ENCODE measurements at places on chromosomes 11 and 22.

- DNase-seq: no peak
These were observed 2.9 kb downstream of the ALDH3B1 start for GRCh38 chr11:68012843-68013610.

DNA sequence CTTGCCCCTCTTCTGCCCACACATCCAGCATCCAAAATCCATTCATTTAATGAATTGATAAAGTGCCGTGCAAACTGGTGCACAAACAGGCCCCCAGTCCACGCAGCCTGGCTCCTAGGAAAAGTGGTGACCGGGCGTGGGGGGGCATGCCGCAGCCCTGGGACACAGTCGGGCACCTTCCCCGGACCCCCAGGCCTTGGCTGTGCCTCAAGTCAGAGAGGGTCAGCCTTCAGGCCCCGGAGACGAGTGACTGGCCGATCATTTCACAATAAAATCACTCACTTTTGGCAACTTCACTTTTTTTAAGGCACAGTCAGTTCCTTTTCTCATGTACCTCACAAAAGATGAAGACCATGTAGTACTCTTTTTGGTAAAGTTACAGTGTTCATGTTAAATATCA, 8.0 kb downstream of the CDPF1 start:
- no peak for DNase-seq

- DNase-seq: no peak
These were observed 14.6 kb upstream of the FCHSD2 start for GRCh38 chr11:73156686-73157085.

DNA sequence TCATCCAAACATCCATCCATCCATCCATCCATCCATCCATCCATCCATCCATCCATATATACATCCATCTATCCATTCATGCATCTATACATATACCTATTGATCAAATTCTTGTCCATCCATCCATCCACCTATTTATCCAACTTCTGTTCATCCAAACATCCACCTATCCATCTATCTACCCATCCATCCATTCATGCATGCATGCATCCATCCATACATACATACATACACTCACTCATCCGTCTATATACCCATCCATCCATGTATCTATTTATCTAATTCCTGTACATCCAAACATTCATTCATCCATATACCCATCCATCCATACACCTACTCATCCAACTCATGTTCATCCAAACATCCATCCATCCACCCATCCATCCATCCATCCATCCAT, 19.3 kb upstream of the YWHAH start:
- DNase-seq: no peak

DNA sequence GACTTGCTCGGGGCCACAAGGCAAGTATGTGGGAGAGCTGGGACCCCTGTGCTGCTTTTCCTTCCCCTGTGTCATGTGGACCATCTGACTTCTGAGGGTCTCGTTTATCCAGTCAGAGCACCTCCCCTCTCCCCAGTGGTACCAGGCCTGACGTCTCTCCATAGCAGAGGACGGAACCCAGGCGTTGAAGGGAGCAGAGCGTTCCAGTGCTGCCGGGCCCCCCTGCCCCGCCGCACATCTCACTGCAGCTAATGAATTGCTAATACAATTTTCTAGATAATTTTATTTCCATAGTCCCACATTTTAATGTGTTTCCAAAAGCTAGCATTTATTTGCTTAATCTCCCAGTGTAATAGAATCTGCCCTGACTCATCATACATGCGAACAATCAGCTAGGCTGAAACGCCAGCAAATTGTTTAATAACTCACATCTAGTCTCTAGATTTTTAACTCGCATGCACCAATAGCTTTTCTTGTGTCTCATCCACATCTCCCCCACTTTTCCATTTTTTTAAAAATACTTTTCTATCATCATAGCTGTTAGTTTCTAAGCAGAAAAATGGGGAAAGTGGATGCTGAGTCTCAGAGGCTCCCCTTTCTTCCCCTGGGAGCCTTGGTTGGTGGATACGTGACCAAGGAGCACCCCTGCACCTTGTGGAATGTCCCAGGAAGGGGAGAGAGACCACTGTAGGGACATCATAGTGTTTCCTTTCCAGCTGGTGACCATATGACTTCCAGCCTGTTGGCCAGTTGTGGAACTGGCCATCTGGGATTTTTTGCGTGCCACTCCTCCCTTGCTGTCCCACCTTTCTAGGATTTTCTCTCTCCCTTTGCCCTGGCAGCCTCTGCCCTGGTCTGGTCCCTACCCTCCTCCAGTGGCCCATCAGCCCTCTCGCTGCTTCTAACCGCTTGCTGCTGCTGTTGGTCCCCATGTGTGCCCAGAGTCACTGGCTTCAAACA, 58.6 kb upstream of the NNMT start:
- no peak for DNase-seq

GRCh38 chr11:134647066-134647743, 235.2 kb upstream of the B3GAT1 start:
- DNase-seq: no peak

DNA sequence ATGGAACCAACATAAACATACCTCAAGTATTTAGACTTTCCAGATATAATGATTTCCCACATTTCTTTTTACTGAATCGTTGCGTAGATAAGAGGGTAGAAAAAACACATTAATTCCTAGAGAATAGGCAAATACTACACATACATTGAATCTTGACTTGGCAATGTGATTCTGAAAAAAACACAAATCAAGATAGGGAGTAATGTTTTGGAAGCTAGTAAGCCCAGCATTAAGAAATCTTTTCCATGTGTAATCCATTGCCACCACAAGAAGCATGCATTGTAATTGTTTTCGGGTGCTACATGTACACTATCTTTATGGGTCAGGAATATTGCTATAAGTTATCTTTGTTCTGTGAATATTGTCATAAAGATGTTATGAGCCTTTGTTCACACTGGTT, 269.8 kb upstream of the PDGFD start:
- DNase-seq: no peak

DNA sequence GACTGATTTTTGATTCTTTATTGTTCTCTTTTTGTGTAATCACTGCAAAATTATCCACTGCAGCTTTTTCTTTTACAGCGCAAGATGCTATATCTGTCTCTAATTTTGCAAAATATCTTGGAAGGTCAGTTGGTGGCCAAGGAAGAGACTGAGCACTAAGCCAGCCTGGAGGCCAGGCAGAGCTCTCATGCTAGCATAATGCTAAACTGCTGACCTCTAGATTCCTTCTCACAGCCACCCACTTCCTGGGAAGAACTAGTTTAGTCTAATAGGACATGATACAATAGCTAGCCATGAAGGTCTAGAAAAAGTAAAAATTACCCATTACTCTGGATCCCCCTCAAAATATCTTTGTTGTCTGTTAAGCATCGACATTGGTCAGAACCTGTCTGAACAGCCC, 227.2 kb upstream of the ARHGAP20 start:
- DNase-seq: no peak

GRCh38 chr11:60919320-60919719, 4.9 kb upstream of the TMEM132A start:
- no peak for DNase-seq

GRCh38 chr11:825366-826226, 2.1 kb upstream of the CRACR2B start:
- DNase-seq: no peak

GRCh38 chr11:95821640-95822039, 31.3 kb downstream of the CEP57 start:
- DNase-seq: no peak

- no peak for DNase-seq
These were observed 532.2 kb upstream of the CCDC90B start for GRCh38 chr11:83818349-83818748.

GRCh38 chr22:29313126-29313575, 2.3 kb downstream of the RASL10A start:
- no peak for DNase-seq

DNA sequence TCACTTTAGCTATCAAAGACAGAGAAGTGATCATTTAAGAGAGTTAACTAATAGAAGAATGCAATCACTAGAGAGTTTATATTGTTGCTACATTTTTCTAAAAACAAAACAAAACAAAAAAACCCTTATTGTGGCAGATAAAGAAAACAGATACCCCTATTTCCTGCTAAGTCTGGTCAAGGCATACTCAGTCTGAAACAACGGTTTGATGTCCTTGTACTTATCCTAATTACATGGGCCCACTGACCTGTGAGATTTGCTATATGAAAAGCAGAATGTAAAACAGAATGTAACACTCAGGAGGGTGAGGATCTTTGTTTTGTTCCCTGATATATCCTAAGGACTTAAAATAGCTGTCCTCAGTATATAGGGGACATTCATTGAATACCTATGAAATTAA, 24.6 kb downstream of the MAML2 start:
- DNase-seq: no peak

GRCh38 chr22:47423861-47424820, 661.7 kb downstream of the TBC1D22A start:
- no peak for DNase-seq

DNA sequence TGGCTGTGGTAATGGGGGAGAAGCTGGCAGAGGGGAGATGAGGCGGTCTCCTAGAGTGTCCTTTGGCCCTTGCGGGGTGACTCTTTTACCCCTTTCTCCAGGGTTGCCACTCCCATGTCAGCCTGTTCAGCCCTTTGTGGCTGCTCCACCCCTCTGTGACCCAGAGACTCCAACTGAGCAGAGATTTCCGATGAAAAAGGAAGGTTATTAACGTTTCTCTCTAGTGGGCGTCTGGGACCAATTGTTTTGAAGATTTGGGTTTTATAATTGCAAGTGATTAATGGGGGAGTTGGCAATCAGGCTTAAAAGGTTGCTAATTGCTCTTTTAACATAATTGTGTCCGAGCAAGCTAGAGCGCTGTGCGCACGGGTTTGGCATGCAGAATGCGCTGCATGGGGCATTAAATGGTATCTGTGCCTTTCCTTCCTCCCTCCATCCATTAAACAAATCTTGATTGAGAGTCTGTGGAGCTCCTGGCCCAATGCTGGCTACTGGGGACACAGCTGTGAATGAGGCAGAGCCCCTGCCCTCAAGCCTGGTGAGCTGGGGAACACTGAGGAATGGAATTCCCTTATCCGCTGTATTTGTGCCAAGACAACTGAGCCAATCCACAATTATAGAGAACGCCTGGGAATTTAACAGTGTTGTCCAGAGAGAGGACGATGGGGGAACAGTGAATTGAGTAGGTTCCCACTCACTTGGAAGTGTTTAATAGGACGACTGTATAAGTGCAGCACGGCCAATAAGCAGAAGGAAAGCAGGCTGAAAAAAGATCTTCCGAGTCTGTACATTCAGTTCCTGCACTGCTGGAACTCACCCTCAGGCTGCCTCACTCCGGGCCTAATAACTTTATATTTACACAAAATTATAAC, 295.9 kb downstream of the MIAT start:
- DNase-seq: no peak

DNA sequence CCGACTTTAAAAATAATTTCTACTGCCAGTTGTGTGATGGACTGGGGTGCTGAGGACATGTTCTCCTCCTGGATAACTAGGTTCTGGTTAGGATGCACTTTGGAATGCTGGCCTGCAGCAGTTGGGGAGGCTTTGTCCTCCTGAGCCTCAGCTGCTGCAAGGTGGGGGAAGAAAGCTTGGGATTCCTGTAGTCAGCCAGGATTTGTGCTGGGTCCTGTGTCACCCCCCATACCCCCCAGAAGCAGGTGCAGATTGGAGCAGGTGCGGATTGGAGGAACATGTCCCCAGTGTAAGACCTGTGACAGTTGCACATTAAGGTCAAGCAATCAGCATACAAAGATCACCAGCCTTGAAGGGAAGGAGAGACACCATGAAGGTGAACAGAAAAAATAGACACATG, 51.1 kb downstream of the MED15 start:
- DNase-seq: no peak

DNA sequence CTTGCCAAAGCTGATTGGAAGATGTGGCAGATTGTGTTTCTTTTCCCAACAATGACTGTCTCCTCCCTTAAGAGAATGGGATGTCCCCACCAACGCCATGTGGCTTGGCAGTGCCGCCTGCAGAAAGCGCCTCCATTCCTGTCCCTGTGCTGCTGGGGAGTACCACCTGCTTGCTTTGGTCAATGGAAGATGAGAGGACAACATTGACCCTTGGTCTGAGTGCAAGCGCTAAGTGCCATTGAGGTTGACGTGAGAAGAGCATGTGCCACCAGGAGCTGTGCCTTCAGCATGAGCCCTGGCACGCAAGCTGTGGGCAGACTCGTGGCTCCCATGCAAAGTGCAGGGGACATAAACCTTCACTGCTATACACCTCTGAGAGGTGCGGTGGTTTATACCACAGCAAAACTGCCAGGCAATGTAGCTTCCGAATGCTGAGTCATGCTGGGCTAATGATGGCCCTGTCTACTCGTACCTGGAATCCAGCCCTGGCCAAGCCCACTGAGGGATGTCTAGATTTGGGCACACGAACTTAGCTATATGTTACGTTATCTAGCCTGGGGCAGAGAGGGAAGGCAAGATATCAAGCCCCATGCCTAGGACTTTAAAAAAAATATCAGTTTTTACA, 41.9 kb downstream of the MYEOV start:
- no peak for DNase-seq
